ENCODE measurements at places on chromosomes 7 and 10.
A peak's percentile ranks its signal among the peaks of the same experiment; 100 is the strongest.

DNA sequence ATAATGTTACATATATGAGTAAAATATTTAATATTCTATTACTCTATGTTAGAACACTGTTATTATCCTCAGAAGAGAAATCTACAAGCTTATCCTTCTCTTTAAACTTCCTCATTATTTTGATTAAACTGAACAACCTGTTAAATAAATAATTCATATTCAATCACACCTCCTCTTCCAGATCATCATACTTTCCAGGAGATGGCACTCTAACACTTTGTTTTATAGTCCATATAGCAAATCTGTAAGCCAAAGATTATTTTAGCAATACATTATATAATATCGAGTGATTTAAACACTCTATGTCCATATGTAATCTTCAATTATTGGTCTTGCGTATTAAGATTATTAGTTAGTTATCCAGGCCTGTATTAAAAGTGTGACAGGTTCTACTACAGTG is 694.1 kb downstream of the ANKRD7 start:
- DNase-seq, result no peak

GRCh38 chr10:119245272-119245671 is 37.9 kb downstream of the GRK5 start:
- no peak for DNase-seq

DNA sequence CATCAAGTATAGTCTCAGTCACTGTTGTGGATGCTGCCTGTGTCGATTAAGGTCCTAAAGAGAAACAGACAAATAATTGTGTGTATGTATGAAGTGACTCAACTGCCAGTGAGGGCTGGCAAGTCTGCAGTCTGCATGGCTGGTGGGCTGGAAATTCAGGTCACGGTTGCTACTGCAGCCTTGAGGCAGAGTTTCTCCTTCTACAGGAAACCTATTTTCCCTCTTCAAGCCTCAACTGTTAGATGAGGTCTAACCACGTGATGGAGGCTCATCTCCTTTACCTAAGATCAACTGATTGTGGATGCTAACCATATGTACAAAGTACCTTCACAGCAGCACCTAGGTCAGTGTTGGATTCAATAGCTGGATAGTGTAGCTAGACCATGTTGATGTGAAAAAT is 29.9 kb downstream of the MBL2 start:
- DNase-seq, result peak; percentile 42

GRCh38 chr10:5038733-5039132 is 35.1 kb upstream of the AKR1C2 start:
- no peak for DNase-seq

DNA sequence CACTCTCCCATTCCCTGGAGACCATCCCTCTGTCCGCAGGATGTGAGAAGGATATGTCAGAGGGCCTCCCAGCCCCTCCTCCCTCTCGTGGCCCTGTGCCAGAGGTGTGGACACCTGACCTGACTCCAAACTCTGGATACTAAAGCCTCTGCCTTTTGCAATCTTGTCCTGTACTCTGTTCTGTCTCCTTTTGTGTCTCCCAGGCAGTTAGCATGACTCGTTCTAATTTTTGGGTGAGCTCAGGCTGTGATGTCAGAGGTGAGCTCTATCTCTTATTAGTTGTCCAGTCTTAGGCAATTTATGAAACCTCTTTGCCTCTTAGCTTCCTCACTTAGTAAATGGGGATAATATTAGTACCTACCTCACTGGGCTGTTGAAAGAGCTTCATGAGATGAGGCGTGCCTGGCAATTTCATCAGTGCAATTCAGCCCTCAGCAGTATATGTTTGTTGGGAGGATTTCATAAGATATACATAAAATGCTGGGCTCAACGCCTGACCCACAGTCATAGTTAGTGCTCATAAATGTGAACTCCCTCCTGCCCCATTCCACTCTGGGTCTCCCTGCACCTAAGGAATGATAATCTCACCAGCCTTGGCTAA is 10.9 kb downstream of the MARVELD1 start:
- DNase-seq, result no peak

DNA sequence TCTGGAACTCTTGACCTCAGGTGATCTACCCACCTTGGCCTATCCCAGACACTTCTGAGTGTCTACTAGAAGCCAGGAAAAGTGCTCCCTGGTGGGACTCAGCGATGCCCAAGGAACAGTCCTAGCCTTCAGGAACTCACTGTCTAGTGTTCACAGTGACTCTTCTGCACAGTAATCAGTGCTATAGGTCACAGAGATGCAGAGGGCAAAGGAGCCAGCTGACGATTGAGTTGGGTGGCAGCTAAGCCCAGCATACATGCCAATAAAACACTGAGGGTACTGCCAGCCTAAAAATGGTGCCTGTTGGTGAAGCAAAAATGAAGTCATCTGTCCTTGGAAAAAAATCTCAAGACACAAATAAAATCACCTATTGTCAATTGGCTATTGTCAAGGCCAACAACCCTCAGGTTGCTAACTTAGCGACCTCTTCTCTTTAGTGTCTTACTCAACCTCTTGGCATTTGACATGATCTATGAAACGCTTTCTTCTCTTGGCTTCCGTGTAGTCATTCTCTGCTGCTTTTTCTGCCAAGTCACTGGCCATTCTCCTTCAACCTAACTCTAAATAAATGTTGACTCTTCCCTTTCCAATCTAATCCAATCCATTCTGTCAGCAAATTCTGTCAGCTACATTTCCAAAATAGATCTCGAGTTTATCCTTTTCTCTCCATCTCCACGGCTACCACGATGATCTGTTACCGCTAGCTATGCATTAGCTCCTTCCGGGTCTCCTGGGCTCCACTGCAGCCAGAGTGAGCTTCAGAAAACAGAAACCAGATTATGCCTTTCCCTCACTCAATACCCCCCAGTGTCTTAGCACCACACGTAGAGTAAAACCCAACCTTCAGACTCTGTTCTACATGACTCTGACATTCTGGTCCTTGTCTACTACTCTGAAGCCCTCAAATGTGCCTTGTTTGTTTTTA is 99.2 kb downstream of the ATXN7L1 start:
- DNase-seq, result no peak

- no peak for DNase-seq
Observed at GRCh38 chr10:108975459-108976058, 947.8 kb downstream of the XPNPEP1 start.

DNA sequence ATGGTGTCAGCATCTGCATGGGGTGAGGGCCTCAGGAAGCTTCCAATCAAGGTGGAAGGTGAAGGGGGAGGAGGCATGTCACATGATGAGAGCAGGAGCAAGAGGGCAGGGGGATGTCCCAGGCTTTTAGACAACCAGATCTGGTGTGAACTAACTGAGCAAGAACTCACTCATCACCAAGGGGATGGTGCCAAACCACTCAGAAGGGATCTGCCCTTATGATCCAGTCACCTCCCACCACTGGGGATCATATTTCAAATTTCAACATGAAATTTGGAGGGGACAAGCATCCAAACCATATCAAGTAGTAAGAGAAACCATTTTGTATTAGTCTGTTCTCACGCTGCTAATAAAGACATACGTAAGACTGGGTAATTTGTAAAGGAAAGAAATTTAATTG is 33.6 kb downstream of the THNSL1 start:
- no peak for DNase-seq

DNA sequence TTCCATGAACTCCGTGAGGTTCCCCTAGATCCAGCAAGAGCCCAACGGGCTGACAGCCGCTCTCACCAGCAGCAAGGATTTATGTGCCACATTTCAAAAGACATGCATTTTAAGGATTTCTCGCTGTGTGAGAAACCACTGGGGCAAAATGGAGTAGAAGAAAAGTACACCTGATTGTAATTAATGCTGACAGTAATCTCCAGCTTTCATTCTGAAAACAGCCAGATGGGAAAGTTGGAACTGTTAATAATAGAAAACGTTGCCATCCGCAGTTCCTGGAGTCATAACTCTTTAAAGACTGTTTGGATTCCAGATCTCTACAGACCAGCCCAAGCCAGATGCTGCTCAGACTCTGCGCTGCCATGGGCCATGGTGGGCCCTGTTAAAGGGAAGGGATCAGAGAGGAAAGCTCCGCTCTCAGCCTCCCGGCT is 216.9 kb upstream of the GLI3 start:
- DNase-seq, result no peak

- DNase-seq, result no peak
Observed at GRCh38 chr10:27391325-27391724, 112.8 kb upstream of the RAB18 start.

GRCh38 chr7:81680120-81680519 is 89.7 kb downstream of the HGF start:
- DNase-seq, result no peak

GRCh38 chr10:78902815-78903214 is 166.0 kb upstream of the ZMIZ1 start:
- no peak for DNase-seq

- DNase-seq, result no peak
Observed at GRCh38 chr10:21083861-21084260, 186.8 kb upstream of the NEBL start.

DNA sequence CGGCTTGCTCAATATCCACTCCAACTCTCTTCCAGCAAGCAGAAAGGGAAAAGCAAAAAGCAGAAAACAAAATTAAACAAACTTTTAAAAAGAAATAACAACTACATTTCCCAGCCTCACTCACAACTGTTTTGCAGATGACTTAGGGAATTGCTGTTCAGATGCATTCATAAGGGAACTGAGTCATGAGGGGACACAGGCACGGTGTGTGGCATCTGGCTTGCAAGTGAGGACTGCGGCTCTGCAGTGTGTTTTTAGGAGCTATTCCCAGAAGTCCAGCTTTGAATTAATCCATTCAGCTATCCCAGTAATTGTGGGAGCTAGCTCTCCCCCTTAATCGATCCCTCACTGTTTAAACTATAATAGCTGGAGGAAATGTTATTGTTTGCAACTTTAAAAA is 30.3 kb downstream of the PTN start:
- DNase-seq, result no peak
